ENCODE measurements at places on chromosomes 4 and X. TPM values are rescaled to one million over a fixed set of nuclear protein-coding genes. Genes with fewer than 3 reads are reported as not detected.

Gene GAGE1
- total RNA-seq = not detected

Gene FAM241A
- 3.0 TPM for total RNA-seq

GRCh38 chrX:148947399-148947975 is 447.1 kb downstream of the AFF2 start:
- ATAC-seq = no peak

DNA sequence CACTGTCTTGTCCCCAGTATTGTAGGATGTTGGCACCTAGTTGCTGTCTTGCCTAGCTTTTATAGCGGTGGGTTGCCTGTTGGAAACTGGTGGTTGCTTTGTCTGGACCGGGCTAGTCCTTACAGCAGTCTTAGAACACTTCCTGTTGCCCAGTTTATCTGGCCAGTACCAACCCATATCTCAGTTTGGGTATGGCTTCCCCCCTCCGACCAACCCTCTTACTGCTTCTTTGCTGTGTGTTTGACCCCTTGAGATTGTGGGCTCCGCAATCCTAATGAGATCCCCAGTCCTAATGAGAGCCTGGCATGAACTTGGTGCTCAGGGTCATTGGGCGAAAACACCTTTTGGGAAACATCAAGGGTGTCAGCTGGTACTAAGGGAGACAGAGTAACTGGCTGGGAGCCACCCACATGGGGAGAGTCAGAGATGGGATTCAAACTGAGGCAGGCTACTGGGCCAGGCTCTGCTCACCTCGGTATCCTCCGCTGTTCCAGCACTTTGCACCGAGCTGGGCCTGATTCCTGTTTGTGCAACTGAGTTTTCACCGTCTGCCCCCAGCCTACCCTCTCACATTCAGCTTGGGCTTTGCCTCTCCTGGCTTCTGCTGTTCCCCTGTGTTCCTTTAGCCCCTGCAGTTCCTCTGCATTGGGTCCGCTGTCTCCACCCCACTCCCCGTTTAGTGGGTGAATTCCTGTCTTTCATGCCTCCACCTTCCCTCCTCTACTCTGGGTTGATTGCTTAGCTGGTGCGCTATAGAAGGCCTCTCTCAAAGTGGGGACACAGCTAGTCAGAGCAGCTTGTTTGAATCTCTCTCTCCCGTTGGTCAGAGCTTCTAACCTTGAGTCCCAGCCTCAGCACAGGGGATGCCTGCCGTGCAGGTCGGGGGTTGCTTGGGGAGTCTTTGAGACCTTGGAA is 1.6 kb downstream of the TBC1D14 start:
- ATAC-seq = no peak

Gene REELD1
- 0.15 TPM for total RNA-seq

DNA sequence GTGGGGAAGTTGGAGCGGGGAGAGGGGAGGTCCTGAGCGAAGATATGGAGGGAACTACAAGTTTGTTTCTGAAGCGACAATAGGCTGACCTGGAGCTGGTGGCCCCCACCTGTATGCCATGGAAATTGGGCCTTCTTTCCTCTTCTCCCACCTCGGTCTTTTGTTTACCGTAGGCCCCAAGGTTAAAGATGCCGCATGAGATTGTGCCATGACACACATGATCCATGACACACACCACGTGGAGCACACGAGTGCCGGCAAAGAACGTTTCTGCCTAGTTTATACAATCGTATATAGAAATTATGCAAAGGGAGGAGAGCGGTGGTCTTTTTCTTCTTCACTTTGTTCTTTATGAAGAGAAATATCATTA is 408 bp downstream of the TMEM33 start:
- ATAC-seq = peak; percentile 46

DNA sequence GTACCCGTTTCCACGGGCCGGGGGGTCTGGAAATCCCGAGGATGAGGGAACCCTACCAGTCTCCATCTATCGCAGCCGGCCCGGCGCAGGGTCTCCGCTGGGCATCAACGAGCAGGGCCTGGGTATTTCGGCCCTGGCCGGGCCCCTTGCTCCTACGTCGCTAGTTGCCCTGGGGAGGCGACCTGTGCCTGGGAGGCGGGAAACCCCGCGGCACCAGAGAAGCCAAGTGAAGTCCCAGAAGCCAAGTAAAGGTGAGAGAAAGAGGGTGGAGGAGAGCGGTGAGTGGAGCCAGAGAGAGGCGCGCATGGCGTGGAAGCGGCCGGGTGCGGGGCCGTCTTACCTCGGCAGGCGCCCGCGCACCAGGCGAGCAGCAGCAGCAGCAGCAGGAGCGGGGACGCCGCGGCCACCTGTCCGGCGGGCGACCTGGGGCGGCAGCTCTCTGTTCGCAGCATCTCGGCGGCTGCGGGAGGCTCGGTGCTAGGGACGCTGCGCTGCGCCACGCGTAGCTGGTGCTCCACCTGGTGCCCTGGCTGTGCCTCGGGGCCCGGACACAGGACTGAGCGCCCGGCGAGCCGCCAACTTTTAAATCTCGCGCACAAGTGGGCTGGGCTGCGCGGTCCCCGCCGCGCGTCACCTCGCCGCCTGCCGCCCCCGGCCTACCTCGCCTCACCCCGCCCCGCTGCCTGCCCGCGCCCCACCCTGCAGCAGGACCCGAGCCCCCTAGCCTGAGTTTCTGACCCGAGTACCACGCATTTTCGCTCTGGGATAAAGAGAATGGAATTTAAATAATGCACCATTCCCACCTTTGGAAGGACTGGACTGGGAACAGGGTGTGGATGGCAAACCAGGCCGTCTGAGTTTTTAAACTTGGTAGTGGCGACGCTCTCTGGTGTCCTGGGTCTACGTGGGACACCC is at the start of gene NMU:
Gene NMU, minus strand, starts transcription at position 558 of the 915 bp plus-strand sequence. Its CDS starts 106 bp downstream, at position 452.
- ATAC-seq = peak; percentile 87

GRCh38 chr4:164442180-164442579 is 311.8 kb upstream of the SMIM31 start:
- no peak for ATAC-seq

Gene SMR3B
- not detected for total RNA-seq

DNA sequence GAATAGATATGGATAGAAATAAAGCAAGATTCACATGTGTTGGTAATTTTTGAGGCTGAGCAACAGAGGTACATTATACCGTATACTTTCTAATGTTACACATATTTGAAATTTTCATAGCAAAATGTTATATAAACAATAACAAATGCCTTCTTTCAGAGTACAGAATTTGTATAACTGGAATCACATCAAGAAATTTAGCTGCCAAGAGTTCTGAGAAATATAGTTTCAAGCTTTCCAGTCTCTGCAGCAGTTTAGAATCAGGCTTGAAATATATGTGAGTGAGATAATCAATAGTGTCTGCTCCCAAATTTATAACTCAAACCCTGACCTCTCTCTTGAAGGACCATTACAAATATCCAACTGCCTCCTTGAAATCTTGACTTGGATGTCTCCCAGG is 23.8 kb downstream of the FAM184B start:
- ATAC-seq = no peak

- ATAC-seq = peak; percentile 97
Measured at GRCh38 chrX:7083468-7084396, 63.8 kb upstream of the STS start.

- ATAC-seq = no peak
Measured at GRCh38 chrX:37378830-37379229, 29.7 kb downstream of the PRRG1 start.

GRCh38 chrX:20432048-20432447 is 165.3 kb upstream of the RPS6KA3 start:
- ATAC-seq = no peak

DNA sequence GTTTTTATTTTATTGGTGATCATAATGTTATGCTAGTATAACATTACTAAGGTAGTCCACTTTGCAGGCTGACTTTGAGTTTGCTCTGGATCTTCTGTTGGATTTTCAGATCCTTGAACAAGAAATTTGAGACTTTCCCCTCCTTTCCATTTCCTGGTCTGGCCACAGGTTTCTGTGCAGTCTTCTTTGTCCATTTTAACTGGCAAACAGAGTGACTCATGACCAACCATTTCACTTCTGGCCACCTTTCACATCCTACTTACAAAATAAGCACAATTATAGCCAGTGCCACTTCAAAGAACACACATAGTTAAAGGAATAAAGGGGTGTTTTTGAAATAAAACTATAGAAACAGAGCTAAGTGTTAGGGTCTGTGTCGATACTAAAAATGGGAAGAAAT is 8.4 kb downstream of the ANK2 start:
- ATAC-seq = no peak

Gene ETDA
- not detected for total RNA-seq

Gene PASD1
- not detected for total RNA-seq

DNA sequence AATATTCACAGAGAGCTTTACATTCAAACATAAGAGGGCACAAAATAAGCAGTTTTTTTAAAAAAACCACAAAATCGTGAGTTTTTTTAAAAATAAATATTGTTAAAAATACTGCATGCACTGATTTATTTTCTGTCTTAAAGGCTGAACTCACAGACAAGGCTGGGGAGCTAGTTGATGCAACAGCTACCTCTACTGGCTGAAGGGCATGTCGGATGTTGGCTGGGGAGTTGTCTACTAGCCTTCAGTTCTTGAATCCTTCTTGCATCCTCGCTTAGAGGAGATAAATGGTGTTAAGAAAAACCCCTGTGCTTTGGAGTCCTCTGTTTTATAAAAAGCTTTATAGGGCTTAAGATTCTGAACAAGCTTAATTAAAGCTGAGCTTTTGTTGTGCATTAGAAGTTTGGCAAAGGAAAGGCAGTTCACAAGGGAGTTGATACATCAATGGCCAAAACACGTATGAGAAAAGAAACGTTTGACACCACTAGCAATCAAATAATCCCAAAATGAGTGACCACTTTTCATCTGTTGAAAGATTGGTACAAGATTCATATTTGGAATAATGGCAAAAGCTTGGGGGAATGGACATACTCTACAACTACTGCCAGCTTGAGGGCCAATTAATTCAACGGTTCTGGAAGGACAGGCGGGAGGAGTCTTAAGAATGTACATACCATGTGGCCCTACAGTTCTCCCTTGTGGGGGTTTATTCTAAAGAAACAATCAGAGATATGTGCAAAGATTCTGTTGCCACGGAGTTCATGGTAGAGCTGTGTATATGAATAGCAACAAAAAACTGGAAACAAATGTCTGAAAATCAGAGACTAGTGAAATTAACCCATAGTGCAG is 94.7 kb downstream of the SEL1L3 start:
- no peak for ATAC-seq

DNA sequence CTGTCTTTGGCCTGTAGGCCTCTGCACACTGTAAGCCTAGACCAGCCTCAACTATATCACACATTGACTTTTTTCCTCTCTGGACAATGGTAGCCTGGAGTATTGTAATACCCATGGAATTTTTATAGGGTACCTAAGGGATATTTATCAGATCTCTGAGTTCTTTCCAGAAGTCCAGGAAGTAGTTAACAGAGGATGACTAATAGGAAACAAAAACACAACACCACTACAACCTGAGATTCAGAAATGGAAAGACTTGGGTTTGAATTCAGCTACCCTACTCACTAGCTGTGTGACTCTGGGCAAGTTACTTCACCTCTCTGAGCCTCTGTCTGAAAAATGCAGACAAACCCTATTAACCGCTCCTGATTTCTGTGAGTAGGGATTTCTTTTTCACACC is 7.7 kb upstream of the STX18 start:
- no peak for ATAC-seq

Gene UBE2A
- 62.6 TPM for total RNA-seq

- peak; percentile 97 for ATAC-seq
Measured at GRCh38 chr4:153541456-153542096, 75.4 kb downstream of the TMEM131L start.
